ENCODE measurements at places on chromosomes 16 and 17.

DNA sequence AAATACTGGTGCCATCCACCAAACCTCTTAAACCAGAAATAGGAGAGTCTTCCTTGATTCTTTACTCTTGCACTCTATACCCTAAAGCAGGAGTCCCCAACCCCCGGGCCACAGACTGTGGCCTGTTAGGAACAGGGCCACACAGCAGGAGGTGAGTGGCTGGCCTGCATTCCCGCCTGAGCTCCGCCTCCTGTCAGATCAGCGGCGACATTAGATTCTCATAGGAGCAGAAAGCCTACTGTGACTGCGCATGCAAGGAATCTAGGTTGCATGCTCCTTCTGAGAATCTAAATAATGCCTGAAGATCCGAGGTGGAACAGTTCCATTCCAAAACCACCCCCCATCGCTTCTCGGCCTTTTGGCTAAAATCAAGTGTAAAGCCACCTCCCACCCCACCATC is 30.3 kb upstream of the SRCIN1 start:
- no peak for DNase-seq

GRCh38 chr17:17413821-17414220 is 63.0 kb upstream of the MED9 start:
- DNase-seq, result no peak

DNA sequence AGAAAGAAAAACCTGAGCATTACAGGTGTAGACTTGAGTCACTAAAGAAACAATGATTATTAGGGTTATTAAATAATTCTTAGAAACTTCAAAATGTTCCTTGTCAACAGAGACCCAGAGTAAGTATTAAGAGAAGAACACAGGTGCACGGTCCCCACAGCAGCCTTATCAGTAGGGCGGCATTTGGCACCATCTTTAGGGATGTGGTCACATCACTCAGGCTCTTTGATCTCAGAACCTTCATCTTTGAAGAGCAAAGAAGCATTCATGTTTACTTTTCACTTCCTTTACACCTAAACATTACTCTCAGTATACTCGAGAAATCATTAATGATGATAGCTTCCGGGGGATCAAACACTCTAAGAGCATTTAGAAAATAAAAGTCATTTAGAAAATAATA is 928.7 kb downstream of the KCNJ2 start:
- DNase-seq, result no peak

- DNase-seq, result no peak
Measured at GRCh38 chr16:26497896-26498295, 568.8 kb upstream of the C16orf82 start.

DNA sequence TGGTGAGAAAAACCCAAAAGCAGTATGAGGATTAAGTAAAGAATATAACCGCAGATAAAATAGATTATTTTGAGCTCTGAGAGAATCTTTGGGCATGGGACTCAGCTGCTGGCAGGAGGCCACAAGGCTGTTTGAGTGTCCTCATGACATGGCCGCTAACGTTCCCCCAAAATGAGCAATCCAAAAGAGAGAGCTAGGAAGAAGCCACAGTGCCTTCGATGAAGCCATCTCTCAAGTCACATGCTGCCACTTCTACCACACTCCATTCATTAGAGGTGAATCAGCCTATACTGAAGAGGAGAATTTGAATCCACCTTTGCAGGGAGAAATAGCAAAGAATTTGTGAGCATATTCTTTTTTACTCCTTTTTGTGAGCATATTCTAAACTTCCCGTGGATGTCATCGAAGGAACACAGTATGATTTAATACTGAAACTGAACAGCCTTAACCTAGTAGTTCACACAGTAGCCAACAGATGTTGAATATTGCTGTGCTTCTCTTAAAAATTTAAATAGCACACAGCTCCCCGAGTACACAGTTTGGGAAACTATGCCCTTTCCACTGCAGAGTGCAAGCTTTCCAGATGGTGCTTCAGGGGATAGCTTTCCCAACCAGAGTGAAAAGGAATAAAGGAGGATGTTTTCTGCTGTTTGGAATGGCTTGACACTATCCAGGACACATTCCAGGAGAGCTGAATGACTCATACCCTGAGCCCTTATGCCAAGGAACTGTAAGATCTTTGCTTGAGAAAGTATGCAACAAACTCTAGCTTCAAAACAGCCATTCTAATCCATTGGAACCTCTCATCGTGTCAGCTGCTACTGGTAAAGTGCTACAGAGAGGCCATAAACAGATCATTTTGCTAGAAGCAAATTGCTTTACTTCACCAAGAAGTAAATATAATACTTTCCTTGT is 33.9 kb downstream of the ANKFY1 start:
- DNase-seq, result peak; percentile 97

GRCh38 chr16:19186408-19186807 is 18.4 kb downstream of the SYT17 start:
- no peak for DNase-seq

- no peak for DNase-seq
Measured at GRCh38 chr16:12930881-12931280, 29.5 kb downstream of the SHISA9 start.

GRCh38 chr17:27810902-27811557 is 10.7 kb upstream of the NOS2 start:
- peak; percentile 58 for DNase-seq

DNA sequence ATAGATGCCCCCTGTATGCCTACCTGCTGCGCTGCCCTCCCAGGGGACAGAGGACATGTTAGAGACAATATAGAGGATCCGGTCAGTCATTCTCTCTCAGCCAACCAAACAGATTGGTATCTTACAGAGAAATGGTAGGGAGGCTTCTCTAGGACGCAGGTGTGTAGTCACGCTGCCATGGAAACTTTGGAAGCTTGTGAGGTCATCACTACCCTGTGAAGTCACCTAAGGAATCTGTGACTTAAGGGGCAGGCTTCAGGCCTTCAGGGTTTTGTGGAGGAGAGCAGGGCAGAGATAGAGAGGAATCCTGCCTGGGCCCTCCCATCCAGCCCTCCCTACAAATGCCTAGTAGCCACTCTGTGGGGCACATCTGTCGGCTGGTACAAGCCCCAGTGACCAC is at the start of gene DPEP2NB:
DPEP2NB (minus strand) TSS at position 231 of the 400 bp plus-strand sequence; CDS start at position 90, 141 bp downstream.
- no peak for DNase-seq

DNA sequence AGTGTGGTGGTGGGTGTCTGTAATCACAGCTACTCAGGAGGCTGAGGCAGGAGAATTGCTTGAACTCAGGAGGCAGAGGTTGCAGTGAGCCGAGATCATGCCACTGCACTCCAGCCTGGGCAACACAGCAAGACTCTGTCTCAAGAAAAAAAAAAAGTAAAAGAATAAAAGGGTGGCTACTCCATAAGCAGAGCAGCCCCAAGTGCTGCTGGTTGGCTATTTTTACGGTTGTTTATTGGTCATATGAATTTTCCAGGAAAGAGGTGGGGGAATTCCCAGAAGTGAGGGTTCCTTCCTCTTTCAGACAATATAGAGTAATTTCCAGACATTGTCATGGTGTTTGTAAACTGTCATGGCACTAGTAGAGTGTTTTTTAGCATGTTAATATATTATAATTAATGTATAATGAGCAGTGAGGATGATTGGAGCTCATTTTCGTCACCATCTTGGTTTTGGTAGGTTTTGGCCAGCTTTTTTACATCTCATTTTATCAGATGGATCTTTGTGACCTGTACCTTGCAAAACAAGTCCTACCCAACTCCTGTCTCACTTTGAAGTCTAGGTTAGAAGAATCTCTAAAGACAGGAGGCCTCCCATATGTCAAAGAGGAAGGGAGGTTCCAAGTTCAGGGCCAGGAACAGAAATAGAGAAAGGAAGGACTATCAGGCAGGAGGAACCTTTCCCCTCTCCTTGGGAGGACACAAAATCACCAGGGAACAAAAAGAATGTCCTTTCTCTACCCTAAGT is 39.1 kb downstream of the HOXB1 start:
- peak; percentile 48 for DNase-seq

- no peak for DNase-seq
Measured at GRCh38 chr17:15946611-15947120, 1.7 kb downstream of the ADORA2B start.

- DNase-seq, result no peak
Measured at GRCh38 chr16:69701452-69701851, 24.9 kb downstream of the NQO1 start.

DNA sequence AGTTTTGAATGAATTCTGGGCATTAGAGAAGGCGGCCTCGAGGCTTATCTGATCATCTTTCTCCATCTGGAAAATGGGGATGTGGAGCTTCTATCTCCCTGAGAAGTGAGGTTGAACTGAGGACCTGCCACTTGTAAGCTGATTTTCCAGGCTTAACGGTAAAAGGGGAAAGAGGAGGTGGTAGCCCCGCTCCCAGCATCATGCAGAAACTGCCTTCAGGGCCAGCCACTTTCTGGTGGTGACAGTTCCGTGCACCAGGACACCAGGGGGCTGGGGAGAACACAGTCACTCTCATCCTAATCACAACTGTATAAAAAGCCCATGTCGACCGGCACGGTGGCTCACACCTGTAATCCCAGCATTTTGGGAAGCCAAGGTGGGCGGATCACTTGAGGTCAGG is 20.9 kb upstream of the CPSF4L start:
- no peak for DNase-seq

GRCh38 chr16:30000735-30001631 is 4.9 kb downstream of the INO80E start:
- DNase-seq, result no peak

DNA sequence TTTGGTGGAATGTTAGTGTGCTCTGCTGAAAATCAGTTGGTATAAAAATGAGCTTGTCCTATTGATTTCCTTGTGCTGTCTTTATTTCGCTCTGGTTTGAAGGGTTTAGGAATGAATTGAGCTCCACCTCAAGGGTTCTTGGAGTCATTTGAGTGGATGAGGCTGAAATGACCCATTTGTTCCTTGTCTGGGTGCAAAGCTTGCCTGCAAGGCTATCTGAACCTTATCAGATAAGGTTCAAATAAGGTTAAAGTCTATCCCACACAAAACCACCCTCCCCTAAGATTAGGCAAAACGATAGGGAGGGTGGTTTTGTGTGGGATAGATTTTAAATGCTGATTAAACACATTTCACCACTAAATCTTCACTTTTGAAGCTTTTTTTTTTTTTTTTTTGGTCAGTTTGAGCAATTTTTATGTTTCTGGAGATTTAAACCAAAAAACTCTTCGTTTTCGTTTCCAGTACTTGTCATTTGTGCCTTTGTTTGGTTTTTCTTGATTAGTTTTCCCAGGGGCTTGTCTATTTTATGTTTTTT is 62.7 kb downstream of the ARHGAP44 start:
- DNase-seq, result no peak

GRCh38 chr16:70696952-70697593 is 11.2 kb upstream of the MTSS2 start:
- no peak for DNase-seq

DNA sequence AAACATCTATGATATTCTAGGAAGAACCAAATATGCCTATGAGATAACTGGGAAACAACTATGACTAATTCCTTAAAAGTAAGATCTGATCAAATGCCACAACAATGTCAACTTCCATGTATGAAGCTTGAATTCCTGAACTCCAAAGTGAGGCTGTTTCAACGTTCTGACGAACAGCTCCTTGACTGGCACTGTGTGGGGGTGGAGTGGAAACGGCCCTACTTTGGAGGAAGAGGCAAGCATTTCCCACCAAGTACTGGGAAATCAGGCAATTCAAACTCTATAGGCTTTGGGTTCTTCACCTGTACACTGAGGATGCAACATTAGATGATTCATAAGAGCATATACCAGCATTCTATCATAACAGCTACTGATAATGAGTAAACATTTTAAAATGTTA is 187.2 kb downstream of the CDK5R1 start:
- DNase-seq, result no peak

DNA sequence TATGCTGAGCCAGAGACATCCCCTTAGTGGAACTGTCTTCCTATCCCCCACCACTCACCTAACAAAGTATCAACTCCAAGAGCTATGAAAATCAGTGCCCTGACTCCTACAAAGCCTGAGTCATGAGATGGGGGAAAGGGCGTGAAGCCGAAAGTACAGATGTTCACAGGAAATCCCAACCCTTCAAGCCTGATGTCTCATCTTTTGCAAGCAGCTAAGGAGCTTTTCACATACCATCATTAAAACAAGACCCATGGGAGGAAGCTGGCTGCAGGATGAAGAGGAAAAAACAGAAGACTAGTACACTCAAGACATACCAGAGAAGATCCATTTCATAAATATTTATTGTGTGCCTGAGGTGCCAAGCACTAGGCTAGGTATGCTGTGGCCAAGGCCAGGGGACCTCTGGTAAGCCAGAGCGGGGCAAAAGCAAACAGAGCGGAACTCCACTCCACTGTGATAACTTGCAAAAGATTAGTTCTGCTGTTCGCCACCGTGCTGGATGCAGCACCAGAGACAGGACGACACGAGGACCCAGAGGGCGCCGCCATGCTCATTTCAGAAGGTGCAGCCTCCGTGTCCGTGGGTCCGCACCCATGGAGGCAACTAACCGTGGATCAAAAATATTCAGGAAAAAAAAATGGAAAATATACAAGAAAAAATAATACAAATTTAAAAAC is 4.5 kb upstream of the MNT start:
- DNase-seq, result peak; percentile 94

GRCh38 chr17:20063665-20064648 is 54.8 kb downstream of the SPECC1 start:
- DNase-seq, result peak; percentile 87

DNA sequence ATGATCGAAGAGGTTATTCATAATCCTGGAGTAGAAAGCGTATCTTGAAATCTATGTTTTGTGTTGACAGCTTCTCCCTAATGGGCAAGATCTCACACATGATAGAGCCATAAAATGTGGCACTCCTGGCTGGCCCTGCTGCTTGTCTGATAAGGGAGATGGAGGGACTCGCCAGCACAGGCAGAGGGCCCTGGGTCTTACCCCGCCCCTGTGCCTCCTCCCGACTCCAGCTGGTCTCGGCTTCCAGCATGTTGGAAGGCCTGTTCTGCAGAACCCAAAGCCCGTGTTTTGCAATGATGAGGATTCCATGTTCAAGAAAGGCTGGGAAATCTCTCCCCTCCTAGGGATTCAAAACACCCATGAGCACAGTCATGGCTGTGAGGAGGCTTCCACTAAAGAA is 106.7 kb upstream of the SDK2 start:
- DNase-seq, result no peak

GRCh38 chr17:10777131-10777807 is 26.6 kb downstream of the TMEM238L start:
- no peak for DNase-seq

DNA sequence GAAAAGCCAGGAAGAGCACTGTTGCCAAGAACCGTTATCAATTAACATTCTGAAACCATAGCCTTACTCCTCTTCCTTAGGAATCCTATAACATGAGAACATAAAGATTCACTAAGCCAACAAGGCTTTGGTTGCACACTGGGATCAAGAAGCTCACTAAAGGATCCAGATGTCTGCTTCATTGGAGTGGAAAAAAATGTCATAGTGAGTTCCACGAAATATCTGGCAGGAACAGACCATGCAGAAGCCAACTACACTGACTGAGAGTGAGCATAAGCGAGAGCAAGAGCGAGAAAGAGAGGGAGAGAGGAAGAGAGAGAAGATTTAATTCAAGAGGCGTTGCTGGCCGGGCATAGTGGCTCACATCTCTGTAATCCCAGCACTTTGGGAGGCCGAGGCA is 13.4 kb upstream of the MEIOC start:
- DNase-seq, result no peak

GRCh38 chr17:80456465-80457235 is 19.8 kb downstream of the NPTX1 start:
- DNase-seq, result no peak

- no peak for DNase-seq
Measured at GRCh38 chr17:18257268-18257981, 1.1 kb downstream of the FLII start.
